Epithelial cell of prostate (primary cell): ENCODE measurements at places on chromosomes 3 and 15.

DNA sequence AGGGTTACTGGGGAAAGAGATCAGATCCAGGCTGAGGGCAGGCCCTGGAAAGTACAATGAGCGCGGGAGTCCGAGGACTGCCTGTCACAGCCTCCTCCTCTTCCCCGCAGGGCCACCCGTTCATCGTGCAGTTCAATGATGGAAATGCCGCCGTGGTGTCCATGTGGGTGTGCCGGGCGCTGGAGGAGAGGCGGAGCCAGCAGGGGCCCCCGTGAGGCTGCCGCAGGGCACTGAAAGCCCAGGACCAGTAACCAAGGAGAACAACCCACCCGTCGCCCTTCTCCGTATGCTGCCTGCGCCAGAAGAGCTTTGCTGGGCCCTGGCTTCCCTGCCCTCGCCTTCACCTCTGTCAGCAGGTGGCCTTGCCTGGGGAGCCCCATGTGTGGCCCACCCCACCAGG, 18.8 kb upstream of the SKOR1 start:
- no peak for DNase-seq

DNA sequence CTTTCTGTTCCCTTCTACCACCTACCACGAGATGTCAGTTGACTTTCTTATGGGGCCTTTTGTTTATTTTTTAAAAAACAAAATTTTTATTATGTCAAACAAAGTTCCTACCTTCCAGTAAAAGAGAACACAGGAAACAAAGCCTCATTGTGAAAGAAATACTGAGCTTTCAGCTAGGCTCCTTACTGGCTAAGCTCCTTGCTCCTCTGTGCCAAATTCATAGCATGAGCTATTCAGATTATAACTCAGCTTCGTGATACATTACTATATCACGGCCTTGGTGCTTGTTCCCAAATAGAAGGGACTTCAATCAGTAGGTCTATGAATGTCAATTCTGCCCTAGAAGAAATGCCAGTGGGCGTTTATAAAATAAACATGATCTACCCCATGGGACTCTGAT, 145.8 kb upstream of the CHRM5 start:
- no peak for DNase-seq

DNA sequence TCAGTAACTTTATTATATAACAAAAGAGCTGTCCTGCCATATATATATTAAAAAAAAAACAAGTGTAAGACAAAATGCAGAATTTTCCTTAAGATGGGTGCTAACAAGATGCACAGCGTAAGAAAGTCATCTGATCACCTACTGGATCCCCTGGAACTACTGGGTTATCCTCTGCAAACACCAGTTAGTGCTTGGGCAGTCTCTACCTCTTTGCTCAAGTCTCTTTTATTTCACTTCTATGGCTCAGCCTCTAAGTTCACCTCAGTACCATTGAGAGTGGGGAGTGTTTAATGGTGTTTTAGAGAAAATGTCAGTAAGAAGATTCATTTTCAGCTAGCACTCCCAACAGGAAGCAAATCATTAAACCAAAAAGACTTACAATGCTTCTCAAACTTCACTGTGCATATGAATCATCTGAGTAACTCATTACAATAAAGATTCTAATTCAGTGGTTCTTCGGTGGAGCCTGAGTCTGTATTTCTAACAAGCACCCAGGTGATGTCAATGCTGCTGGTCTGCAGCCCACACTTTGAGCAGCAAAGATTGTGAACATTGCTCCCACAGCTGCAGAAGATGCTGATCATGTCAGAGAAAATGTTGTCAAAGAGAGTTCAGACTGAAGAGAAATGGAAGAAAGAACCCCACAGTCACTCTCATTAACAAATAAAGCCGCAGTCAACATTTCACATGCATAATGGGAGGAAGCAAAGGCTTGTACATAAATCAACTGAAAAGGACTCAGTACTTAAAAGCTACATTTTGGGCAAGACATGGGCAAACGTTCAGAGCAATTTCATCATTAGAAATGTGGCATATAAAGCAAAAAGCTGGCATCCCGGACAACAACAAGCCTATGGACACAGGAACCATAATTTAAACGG, 227.1 kb upstream of the ATP11B start:
- DNase-seq: no peak

GRCh38 chr15:74511583-74511982, 29.4 kb upstream of the ARID3B start:
- no peak for DNase-seq

DNA sequence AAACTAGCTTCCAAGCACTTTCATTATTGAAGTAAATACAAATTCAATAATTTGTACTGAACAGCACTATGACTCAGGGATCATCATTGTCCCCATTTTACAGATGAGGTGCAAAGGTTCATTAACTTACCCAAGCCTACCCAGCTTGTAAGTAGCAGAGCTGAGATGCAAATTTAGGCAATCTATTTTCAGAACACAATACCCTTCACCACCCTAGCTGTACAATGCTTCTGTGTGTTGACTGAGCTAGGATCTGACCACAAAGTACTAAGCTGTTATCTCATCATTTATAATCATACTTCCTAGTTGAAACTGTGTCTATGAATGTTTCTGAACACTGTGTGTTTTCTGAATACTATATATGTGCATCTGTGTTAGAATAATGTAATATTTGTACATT, 3.2 kb upstream of the ILDR1 start:
- DNase-seq: no peak

GRCh38 chr3:127802606-127803005, 19.7 kb downstream of the MGLL start:
- DNase-seq: no peak

DNA sequence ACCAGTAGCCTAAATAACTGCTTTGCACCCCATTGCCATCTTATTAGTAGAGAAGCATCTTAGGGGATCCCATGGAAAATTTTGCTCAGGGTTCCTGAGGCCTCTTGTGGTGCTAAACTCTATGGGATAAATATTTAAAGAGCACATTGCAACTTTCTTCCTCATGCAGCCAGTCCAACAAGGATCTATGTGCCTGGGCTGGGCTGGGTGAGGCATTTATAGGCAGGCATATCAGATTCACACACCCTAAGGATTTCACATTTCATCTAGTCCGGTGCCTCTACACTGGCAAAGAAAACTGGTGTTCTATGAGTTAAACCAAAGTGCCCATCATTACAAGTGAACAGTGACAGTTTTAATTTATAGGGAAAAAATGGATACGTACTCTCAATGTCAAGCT, 512.3 kb downstream of the EDEM1 start:
- no peak for DNase-seq

DNA sequence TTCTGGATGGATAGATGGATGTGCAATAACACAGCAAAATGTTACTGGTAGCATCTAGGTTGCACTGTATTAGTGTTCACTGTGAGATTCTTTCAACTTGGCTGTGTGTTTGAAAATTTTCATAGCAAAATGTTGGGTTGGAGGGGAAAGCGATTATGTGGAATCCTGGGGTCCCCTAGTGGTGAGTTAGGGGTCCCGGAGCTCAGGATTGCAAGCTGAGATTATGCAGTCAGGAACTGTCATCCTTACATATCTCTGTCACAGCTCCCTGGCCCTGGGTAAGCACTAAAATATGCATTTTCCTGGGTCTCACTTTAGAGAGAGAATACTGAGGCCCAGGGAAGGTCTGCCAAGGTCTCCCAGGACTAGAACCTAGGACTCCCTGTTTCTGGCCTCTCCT, 77.2 kb downstream of the CEMIP start:
- no peak for DNase-seq

DNA sequence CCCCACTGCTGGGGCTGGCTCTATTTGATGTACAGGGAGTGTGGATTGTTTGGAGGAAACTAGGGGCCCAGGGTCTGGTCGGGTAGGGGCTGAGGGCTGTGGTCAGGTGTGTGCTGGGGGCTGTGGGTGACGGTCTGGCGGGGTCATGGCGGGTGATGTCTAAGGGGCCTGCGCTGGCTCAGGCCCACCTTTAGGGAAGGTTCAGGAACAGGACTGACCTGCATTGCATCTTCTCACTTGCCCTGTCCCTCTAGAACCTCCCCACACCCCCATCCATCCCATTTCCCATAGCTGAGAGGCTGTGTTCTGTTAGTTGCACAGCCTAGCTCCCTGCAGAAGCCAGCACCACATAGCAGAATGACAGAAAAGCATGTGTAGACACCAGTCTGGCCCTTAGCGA, 39.1 kb downstream of the SCN5A start:
- no peak for DNase-seq

DNA sequence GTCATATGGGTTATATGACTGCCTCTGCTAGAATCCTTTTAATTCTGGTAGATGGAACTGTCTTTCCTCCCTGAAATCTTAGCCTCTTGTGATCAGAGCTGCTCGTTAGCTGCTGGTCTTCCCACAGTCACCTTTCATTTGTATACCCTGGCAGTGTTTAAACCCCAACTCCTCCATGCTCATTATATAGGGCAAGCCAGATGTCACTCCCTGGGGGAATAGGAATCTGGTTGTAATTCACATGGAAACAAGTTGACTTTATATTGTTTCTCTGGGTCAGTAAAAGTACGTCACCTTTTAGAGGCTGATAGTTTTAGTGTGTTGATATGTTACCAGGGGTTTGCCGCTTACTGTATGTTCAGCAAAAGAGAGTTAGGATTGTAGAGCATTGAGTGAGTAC, 103.5 kb downstream of the ITPR1 start:
- DNase-seq: no peak

- DNase-seq: peak; percentile 2
These were observed 77.8 kb upstream of the WDR72 start for GRCh38 chr15:53837263-53837662.

DNA sequence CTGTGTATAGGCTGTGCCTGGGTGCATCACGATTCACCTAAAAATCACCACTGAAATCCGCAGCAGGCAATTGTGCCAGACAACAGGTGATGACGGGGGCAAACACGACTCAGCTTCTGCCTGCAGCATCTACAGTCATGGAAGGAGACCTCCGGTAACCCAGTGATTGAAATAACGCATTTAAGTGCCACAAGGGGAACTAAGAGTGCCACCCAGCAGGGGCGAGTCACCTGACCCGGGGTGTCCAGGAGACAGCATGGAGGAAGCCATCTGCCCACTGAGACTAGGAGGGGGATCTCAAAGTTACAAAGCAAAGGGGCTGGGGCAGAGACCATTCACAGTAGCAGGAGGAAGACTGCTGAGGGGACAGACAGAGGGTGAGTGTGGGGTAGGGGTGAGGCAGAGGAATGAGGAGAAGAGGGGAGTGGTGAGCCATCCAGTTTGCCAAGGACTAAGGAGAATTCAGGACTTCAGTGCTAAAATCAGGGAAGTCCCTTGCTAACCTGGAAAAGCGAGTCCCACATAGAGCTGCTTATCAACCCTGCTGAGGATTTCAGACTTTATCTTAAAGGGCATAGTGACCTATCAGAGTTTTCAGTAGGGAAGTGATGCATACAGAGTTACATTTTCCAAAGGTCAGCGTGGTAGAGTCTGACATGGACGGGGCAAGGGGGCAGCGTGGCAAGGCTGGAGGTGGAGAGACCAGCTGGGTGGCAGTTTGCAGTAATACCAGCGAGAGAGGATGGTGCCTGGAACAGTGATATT, 256.7 kb upstream of the HES1 start:
- no peak for DNase-seq

DNA sequence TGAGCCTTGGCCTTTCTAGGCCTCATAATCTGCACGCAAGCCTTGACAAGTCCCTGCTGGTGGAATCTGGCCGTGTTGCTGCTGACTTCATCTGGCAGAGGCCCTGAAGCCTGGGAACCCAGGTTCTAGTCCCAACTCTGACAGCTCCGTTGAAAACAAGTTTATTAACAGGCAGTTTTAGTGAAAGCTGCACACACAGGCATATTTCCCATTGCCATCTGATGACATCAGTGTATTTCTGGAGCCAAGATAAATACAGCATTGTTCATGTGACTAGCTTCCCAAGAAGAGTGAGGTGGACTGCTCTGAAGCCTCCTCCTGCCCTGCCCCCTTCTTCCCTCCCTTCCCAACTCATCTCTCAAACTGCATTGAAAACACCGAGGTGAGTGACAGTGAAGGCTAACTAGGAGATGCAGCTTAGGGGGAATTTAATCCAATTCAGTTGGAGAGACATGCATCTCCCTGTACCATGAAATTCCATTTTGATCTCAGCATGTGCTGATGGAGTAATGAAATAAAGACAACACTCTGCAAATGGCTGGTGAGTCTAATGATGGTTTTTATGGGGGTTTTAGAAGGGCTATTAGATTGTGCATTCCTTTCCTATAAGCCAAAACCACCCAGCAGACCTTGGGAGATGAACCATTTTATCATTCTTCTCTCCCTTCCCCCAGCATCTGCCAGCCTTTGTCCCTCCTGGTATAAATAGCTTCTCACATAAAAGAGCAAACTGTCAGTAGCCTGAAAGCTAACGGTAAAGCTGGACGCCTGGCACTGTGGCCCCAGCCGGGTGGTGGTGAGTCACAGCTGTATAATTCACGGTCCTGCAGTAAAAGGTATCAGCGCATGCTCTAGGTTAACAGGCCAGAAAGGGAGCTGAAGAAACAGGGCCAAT, 38.0 kb downstream of the PRICKLE2 start:
- DNase-seq: peak; percentile 86

DNA sequence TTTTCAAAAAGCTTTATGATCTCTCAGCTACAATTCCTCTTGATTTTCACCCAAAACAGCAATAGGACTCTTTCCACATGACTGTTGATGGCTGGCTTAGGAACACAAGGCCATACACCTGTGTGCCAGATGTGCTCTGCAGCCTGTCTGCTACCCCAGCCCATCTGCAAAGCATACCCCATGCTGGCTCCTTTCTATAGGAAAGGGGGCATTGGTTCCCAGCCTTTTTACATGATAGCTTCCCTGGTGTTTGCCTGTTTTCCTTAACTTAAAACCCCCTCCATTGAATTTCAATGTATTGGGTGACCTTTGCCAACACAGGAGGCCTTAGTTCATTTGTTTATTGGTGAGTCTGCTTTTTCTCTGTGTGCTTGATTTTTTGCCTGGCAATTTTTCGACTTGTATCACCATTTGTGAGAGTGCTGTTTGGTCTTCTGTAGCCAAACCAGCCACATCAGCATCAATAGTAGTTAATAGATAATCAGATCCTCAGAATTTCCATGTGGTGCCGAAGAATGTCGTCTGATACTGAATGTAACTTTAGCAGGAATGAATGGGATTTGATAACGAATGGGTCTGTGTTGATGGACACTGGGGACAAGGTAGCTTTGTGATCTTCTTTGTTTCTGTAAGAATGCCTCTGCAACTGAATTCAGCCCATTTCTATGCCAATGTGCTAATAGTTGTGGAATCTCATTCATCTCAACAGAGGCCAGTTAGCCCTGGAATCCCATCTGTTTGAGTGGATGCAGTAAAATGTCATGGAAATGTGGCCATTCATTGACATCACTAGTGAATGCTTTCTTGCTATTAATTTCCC, 272.2 kb upstream of the RARB start:
- DNase-seq: no peak

GRCh38 chr3:117193390-117193789, 483.8 kb downstream of the TUSC7 start:
- DNase-seq: no peak

GRCh38 chr3:197366301-197367044, 68.1 kb upstream of the DLG1 start:
- no peak for DNase-seq

GRCh38 chr15:100958326-100959065, 39.3 kb downstream of the LRRK1 start:
- DNase-seq: no peak

DNA sequence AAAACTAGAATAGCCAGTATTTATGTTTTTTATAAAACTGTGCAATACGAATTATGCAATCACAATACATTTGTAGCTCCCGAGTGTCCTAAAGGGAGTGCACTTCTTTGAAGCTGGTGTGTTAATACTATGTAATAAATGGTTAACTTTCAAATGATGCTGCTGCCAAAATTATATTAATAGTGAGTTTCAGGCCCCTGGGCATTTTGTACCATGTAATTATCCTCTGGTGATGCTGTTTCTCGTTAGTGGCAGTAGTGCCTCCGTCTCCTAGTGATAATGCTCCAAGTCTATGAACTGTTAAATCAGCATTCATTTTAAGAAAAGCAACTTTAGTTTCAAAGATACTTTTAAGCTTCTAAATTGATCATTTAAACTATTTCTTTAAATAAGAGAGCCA, 132.7 kb upstream of the BHLHE40 start:
- no peak for DNase-seq
